ENCODE measurements at places on chromosomes 1 and 21.

DNA sequence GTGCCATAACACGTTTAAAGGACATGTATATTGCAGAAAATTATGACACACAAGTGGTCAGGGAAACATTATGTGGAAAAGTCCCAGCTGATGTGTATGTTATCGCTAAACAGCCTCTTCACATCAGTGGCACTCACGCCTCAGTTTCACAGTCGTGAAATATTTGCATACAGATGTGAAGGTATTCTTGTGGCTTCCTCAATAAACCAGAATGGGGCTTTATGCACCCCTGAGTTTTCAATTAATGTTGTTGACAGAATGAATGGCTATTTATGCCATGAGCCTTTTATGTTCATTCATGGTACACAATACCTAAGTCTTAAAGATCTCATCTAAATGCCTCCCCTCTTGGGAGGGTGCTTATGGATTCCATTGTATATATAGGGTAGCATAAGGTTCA, 202.1 kb upstream of the ADGRL2 start:
- no peak for DNase-seq

DNA sequence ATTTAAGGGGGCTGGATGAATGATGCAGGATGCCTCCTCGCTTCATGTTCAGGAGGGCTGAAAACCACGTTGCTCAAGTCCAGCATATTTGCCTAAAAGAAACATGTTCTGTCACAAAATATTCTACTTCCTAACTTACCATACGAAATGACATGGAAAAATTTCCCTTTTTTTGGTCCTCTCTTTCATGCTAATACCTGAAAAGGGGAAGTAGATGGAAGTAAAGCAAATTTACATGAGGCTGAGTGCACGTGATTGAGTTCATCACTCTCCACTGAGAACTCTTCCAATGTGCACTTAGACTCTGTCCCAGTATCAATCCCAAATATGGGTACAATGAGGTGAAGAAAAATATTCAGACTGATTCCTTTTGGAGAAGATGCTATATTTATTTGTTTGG, 23.0 kb downstream of the XCL2 start:
- no peak for DNase-seq

- DNase-seq: no peak
Measured at GRCh38 chr1:159185121-159185520, 13.7 kb downstream of the CADM3 start.

DNA sequence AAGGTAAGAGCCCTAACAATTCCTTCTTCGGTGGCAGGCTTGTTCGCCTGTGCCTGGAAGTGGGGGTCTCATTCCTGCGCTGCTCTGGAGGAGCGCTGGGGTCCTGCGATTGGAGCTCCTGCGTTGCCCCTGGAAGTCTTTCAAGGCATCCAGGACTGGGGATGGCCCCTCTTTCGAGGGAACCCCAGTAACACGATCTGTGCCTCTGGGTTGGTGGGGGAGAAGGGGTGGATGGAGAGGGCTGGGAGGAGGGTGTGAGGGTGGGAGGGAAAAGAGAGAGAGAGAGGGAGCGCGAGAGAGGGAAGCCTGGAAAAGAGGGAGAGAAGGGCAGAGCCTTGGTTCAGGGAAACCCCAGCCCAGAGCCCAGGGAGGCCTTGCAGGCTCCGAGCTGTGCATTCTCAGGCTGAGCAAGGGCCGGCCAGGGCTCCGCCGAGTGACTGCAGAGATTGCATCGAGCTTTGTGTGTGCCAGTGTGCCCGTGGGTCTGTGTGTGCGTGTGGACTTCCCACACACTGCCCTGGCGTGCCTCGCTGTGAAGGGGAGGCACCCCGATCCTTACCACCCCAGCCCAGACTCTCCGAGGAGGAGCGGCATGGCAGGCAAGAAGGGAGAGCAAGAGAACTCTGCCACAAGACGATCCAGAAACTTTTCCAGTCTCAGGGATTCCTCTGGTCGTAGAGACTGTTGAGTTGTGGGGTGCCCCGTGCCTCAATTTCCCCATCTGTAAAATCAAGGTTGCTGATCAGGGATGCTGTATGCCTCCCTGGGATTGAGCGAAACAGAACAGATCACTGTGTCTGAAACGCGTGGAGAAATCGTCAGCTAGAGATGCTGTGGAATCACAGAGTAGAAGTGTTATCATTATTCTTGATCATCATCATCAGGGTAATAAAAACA, 619 bp downstream of the BCL9 start:
- no peak for DNase-seq

GRCh38 chr1:160284220-160284781, 632 bp downstream of the PEX19 start:
- no peak for DNase-seq

GRCh38 chr21:21051109-21052055, 53.2 kb downstream of the NCAM2 start:
- DNase-seq: no peak

GRCh38 chr1:153616144-153616916, at the start of gene S100A14:
Gene S100A14, minus strand, starts transcription at chr1:153616325. Its CDS starts 467 bp downstream, at chr1:153615858.
- DNase-seq: no peak

GRCh38 chr1:76481672-76482071, 385.6 kb upstream of the ST6GALNAC5 start:
- no peak for DNase-seq

DNA sequence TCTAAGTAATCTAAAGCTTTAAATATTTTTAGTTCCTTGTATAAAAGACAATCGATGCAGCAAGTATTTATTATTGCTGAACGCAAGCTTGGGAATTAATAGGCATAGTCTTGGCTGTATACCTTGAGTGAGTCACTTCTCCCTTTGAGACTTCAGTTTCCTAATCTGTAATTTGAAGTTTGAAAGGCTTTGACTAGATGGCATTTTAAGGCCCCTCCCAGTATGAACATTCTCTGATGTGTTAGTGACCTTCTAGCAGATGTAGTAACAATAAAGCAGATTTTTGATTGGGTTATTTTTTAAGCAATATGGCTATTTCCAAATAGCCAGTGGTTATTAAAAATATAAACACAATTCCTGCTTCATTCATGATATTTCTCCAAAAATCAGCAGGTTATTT, 58.2 kb downstream of the DUSP10 start:
- no peak for DNase-seq

DNA sequence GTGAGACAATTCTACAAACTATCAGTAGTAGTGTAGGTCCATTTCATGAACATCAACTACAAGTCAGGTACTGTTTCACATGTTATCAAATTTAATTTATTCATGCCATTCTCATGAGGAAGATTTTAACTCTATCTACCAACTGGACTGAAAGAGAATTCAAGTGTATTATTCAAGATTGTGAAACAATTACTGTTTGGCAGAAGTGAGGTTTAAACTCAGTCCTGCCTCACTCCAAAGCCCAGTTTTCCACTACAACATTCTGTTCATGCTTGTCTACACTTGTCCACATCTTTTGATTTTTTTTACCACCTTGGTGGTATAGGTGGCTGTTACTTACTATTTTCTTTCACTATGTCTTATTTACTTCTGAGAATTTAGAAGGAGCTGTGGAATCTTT, 272.9 kb downstream of the TGFB2 start:
- no peak for DNase-seq

GRCh38 chr1:50329332-50329932, 93.8 kb downstream of the DMRTA2 start:
- peak; percentile 34 for DNase-seq

- DNase-seq: no peak
Measured at GRCh38 chr21:27418346-27418745, 451.5 kb upstream of the ADAMTS5 start.

DNA sequence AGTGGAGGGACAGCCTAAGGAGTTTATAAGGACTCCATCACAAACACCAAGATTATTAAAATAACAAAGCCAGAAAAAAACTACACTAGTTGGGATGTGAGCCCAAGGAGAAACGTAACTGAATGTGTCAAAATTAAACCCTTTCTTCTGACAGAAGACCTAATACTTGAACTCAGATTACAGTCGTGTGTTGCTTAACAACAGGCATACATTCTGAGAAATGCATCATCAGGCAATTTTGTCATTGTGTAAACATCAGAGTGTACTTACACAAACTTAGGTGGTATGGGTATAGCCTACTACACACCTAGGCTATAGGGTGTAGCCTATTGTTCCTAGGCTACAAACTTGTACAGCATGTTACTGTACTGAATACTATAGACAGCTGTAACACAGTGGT, 23.4 kb downstream of the DSTYK start:
- DNase-seq: no peak

GRCh38 chr1:93773049-93773838, 91.6 kb upstream of the BCAR3 start:
- DNase-seq: no peak

DNA sequence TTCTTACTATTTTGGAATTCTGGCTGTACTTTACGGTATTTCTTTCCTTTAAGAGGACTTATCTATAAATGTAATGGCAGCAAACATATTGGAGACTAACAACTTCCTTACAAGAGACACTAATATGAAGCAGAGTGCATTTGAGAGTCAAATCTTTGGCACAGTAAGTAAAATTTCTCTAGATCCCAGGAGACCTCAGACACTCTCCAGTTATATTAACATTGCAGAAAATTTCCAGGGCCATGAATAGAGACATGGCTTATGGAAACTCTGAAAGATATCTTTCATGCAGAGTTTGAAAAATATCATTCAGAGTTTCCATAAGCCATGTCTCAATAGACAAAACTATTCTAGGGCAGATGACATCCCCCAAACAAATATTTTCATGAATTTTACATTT, 51.2 kb downstream of the IL23R start:
- no peak for DNase-seq

DNA sequence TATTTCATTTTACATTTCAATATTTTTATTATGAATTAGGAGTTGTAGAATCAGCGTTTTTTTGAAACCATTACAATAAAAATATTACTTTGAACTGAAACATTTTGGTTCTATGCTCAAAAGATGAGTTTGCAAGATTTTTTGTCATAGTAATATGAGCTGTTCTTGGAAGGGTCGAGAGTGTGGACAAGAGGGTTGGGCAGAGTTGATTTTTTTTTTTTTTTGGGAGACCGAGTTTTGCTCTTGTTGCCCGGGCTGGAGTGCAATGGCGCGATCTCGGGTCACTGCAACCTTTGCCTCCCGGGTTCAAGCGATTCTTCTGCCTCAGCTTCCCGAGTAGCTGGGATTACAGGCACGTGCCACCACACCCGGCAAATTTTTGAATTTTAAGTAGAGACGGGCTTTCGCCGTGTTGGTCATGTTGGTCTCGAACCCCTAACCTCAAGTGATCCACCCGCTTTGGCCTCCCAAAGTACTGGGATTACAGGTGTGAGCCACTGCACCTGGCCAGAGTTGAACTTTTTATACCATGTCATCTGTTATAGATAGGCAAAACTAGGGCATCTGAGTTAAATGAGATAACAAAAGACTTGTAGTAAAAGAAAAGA, 3.3 kb downstream of the CACYBP start:
- no peak for DNase-seq

DNA sequence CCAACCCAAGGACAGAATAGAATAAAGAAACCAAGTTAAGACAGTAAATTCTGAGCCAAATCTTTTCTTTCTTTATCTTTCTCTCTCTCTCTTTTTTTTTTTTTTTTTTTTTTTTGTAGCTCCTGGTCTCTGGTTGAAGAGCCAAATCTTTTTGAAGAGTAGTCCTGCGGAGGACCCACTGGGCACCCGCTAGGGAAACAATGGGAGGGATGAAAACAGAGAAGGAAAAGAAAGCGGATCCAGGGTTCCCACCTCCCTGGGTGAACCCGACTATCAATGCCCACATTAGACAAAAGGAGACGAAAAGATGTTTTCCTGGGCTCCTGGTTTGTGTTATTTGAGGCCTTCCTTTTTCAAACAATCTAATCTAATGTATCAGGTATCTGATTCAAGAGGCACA, 49.8 kb upstream of the FBXO28 start:
- no peak for DNase-seq

DNA sequence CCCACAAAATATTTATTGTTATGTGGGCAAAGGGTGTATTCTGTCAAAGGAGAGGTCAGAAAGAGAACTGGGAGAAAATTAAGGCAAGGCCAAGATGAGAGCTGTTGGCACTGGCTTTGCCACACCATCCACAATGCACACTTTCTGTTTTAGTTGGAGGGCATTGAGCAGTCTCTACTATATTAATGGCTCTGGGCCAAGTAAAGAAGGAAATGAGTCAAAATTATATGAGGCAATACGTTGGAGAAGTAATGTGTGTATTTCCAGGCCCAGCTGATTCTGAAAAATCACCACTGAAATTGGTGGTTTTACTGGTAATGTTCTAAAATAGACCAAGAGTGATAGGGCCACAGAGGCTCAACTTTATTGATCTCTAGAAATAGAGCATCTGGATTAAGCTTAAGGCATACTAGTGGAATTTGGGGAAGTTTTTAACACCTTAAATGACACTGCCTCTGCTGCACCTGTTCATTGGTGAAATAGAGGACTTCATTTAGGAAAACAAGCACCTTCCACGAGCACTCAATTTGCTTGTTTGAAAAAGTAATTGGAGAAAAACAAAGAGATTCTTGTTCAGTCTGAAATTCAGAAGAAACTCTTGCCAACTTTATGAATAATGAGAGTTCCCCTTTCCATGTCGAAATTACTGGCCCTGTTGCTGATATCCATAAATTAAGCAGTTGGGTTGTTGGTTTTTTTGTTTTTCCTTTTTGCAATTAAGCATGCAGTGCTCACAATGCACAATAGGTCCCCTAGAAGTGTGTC, 424.9 kb downstream of the ADGRL2 start:
- DNase-seq: peak; percentile 78

GRCh38 chr1:173530795-173531693, 53.9 kb downstream of the PRDX6 start:
- DNase-seq: no peak

DNA sequence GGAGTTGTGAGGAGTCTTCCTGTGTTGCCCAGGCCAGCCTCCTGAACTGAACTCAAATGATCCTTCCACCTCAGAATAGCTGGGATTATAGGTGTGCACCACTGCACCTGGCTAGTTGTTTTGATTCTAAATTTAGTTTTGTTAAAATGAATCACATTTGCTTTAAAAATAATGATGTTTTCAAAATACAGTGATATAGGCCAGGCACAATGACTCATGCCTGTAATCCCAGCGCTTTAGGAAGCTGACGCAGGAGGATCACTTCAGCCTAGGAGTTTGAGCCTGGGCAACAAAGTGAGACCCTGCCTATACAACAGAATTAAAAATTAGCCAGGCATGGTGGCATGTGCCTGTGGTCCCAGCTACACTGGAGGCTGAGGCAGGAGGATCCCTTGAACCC, 24.3 kb downstream of the RTCA start:
- DNase-seq: no peak

- no peak for DNase-seq
Measured at GRCh38 chr1:218397752-218398339, 52.7 kb downstream of the TGFB2 start.

GRCh38 chr21:34369741-34370140, 5.6 kb upstream of the SMIM11 start:
- no peak for DNase-seq

GRCh38 chr21:17585875-17586450, 26.7 kb downstream of the BTG3 start:
- DNase-seq: peak; percentile 42

All from HT1080 (cell line).